Dermis microvascular lymphatic vessel endothelial cell (primary cell): ENCODE measurements at places on chromosomes 13 and 19. TPM values are rescaled to one million over a fixed set of nuclear protein-coding genes. Genes with fewer than 3 reads are reported as not detected.

The MISP gene
- total RNA-seq: not detected in 2 replicates

The DCAF15 gene
- total RNA-seq: 7.1 and 10.4 TPM in 2 replicates

The CGB3 gene
- not detected in 2 replicates for total RNA-seq

The RASIP1 gene
- 59.4 and 82.1 TPM in 2 replicates for total RNA-seq

The CCDC169 gene
- total RNA-seq: 0.63 and 1.3 TPM in 2 replicates
